GM06990 (cell line): ENCODE measurements at places on chromosomes 1 and 21.

DNA sequence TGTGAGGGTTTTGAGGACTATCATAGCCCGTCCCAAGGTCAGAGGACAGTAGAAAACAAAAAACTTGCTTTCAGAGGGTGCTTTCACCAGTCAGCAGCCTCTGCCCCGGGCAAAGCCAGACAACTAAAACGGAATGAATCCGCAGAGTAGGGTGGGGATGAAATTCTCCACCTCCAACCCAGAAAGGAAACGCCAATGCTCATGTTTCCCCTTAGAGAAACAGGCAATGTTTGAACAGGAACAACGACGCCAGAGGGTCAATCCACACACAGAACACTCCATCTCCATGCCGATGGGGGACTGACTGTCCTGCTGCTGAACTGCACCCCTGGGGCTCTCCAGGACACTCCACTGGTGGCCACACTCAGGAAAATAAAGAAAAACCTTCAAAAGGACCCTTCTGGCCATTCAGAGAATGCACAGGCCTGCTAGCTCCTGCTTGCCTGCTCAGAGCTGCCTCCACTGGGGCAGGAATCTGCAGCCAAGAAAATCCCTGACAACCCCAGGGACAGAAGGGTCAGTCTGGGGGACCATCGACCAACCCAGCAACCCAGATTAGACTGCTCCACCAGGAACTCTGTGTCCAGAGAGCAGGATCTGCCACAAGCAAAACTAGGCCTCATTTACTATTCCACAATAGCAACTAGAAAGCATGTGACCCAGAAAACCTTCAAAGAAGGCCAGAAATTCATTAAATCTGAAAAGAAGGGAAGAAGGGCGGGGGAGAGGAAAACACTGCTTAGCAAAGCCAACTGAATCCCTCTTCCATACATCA is 116.0 kb downstream of the TOMM20 start:
- DNase-seq, result peak; percentile 58

- no peak for DNase-seq
These were observed 15.4 kb upstream of the LSS start for GRCh38 chr21:46243960-46244361.

- DNase-seq, result no peak
These were observed 12.9 kb downstream of the MRPL37 start for GRCh38 chr1:54212872-54213271.

DNA sequence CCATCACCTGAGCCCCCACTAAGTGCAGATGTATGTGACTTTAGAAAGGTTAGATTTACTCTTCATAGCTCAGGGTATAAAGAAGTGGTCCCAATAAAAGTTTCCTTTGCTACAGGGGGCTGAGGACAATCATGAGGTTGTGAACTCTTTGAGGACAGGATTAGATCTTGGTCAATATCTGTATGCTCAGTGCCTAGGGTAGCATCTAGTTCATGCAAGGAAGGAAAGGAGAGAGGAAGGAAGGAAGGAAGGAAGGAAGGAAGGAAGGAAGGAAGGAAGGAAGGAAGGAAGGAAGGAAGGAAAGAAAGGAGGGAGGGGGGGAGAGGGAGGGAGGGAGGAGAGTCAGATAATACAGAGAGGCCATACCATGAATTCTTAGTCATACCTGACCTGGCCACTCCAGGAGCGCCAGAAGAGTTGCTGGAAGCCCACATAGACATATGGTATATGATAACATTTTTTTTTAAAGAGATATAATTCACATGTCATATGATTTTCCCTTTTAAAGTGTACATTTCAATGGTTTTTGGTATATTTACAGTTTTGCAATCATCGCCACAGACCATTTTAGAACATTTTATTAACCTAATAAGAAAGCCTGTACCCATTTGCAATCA is 9.7 kb upstream of the CSRP1 start:
- DNase-seq, result no peak

DNA sequence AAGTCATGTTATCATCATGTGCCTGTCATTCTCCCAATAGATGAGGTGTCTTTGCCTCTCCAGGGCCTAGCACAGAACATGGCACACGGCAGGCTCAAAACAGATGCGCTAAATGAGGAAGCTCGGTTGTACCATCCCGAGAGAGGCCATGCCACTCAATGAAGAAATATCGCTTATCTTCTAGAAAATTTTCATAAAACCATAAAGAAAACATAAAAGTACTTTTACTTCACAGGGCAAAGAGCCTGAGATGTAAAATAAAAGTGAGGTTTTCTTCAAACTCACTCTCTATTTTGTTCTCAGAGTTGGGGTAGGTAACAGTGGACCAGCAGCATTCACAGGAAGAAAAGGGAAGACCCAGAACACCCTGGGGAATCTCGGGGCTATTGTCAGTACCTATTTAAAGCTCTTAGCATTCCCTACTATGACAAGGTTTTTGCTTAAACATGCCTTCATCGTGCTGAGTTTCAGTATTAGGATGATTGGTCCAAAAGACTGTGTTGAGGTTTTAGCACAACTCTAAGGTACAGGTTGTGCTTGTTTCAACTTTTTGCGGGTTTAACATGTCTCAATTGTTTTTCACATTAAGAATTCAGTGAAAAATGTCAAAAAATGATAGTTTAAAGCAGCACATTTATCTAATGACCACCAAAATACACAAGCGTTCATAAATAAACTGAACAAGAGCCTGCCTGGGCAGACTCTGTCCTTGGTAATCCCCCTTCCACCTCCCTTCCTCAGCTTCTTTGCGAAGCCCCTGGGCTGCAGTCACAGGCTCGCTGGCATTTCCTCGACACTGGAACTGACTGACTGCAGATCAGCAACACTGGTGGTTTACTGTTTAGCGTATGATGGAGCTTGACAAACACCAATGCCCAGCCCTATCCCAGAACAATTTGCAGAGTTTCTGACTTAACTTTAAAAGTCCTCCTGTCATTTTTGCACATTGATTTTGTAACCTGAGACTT is 55.6 kb downstream of the COQ8A start:
- DNase-seq, result no peak

DNA sequence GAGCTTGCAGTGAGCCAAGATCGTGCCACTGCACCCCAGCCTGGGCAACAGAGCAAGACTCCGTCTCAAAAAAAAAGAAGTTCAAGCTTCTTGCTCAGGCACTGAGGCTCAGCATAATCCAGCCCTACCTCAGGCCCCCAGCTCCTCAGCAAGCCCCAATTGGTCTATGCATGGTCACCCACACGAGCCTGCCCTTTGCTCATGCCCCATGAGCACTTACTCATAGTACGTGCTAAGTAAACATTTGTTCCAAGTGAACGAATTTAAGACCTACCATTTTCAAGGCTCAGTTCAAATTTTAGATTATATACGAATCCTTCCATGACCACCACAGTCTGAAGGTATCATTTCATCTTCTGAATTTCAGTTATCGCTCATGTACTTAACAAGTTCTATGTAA is 4.3 kb downstream of the PDZK1 start:
- DNase-seq, result no peak

DNA sequence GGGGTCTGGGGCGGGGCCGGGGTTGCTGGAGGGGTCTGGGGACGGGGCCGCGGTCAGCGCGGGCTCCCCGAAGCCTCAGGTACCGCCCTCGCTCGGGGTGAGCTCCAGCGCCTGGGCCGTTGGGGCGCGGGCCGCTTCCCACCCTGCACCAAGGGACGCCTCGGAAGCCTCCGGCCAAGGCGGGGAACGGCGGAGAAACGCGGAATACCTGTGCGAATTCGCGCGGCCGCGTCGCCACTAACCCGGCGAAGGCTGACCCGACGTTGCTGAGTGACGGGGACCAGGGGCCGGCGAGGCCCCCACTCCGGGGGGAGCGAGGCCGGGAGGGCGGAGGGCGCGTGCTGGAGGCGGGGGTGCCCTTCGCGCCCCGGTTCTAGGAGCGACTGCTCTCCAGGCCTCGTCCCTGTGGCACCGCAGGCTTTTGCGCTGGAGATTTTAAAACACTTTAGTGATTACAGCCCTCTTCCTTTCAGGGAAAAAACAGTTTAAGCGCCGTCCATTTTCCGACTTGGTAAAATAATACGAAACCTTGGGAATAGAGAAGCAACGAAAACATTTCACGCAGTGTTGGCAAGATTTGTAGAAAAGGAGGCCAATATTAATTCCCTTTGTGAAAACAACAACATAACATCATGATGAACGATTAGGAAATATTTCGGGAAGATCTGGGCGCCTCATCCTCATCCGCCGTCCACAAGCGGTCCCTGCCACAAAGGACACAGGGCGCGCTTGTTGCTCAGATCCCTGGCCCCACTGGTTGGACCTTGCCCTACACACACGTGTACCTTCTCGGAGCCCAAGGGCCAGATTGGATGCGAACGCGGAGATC is 971 bp upstream of the GNG4 start:
- DNase-seq, result no peak

GRCh38 chr1:12473596-12474362 is 144.2 kb downstream of the DHRS3 start:
- DNase-seq, result no peak

- DNase-seq, result no peak
These were observed 8.7 kb downstream of the IFNLR1 start for GRCh38 chr1:24178407-24178806.

- DNase-seq, result no peak
These were observed 87.5 kb upstream of the PLPPR4 start for GRCh38 chr1:99176753-99177152.

- DNase-seq, result no peak
These were observed 48.7 kb downstream of the EIF2D start for GRCh38 chr1:206563367-206564207.

DNA sequence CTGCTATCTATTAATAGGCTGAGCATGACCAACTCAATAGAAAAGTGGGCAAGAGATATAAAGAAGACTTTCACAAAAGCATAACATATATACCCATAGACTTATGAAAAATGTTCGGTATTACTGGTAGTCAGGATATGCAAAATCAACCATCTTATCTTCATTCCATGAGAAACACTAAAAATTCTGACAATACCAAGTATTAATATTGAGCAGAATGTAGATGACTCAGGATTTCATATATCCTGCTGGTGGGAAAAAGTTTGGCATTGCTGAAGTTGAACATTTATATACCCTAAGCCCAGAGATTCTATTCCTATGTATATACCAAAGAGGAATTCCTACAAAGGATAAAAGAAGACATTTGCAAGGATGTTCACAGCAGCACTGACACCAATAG is 138.3 kb downstream of the CLEC20A start:
- DNase-seq, result no peak

GRCh38 chr1:35708441-35708921 is 10.2 kb downstream of the C1orf216 start:
- DNase-seq, result peak; percentile 7

DNA sequence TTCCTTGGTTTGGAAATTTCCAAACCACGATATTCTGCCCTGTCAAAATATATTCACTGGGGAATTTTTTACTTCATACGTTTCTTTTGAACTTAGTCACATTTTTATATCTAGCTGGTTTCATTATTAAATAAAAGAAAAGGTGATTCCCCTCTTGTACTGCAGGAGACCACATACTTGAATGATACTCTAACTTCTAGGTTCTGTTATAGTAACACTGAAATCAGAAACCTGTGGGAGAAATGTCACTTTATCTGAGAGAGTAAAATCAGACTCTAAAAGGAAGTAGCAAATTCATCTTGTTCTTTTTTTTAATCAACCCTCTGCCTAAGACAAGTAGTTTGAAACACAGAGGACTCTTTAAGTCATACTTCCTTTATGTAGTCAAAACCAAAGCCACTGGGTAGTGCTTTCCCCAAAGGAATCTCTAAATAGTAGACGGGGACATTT is 34.4 kb downstream of the MRPL39 start:
- DNase-seq, result no peak
